Activated T-helper 17 cell treated with anti-CD3 and anti-CD28 coated beads, Interleukin-2, amount 50 U/mL, for 72 hours (primary cell): ENCODE measurements at places on chromosomes 3 and 15.
A peak's percentile ranks its signal among the peaks of the same experiment; 100 is the strongest.

- H3K4me1 ChIP-seq: peaks cover 9% of the 10 kb centered on the region
- no peak overlapping the region for H3K4me3 ChIP-seq
- peaks cover 7% of the 10 kb centered on the region for H3K36me3 ChIP-seq
- H3K27me3 ChIP-seq: no peaks in the 10 kb centered on the region
Measured at GRCh38 chr3:12479919-12480427, 4.3 kb upstream of the TSEN2 start.

GRCh38 chr3:62145086-62145757 is 228.1 kb downstream of the FEZF2 start:
- no peaks in the 10 kb centered on the region for H3K36me3 ChIP-seq
- H3K27me3 ChIP-seq: peaks cover 6% of the 10 kb centered on the region
- H3K4me1 ChIP-seq: no peaks in the 10 kb centered on the region

GRCh38 chr3:106185949-106186348 is 317.1 kb upstream of the CBLB start:
- H3K4me1 ChIP-seq: peaks cover 18% of the 10 kb centered on the region
- H3K27me3 ChIP-seq: no peaks in the 10 kb centered on the region
- no peaks in the 10 kb centered on the region for H3K36me3 ChIP-seq
- ATAC-seq: peak; percentile 66

DNA sequence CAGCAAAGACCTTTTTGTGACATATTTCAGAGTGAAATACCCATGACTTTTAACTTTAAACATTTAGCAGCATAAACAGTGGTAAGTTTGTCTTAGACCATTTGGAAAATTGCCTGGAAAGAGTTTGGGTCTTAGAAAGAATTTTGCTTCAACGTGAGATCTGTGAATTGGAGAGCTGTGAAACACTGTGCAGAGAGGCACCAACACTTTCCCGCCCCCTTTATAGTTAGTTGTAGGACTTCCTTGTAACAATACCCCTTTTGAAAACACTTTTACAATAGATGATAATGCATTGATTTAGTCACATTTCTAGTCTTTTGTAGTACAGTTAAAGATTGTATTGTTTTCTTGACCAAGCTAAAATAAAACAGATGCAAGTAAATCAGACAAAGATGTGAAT is 43.5 kb upstream of the MBNL1 start:
- H3K27me3 ChIP-seq: no peaks in the 10 kb centered on the region
- peaks cover 42% of the 10 kb centered on the region for H3K4me1 ChIP-seq
- ATAC-seq: no peak
- peak overlapping the region; percentile 41 for H3K4me3 ChIP-seq
- no peak overlapping the region for H3K27ac ChIP-seq

GRCh38 chr15:51629612-51630011 is 7.0 kb upstream of the DMXL2 start:
- H3K36me3 ChIP-seq: no peaks in the 10 kb centered on the region
- H3K4me3 ChIP-seq: no peak overlapping the region
- H3K27me3 ChIP-seq: peaks cover 21% of the 10 kb centered on the region
- ATAC-seq: no peak
- no peaks in the 10 kb centered on the region for H3K4me1 ChIP-seq
- H3K27ac ChIP-seq: no peak overlapping the region

- H3K27me3 ChIP-seq: peaks cover 67% of the 10 kb centered on the region
- H3K27ac ChIP-seq: no peak overlapping the region
- no peak overlapping the region for H3K4me3 ChIP-seq
- no peak for ATAC-seq
- no peaks in the 10 kb centered on the region for H3K36me3 ChIP-seq
- no peaks in the 10 kb centered on the region for H3K4me1 ChIP-seq
Measured at GRCh38 chr15:29815000-29815710, 7.1 kb downstream of the TJP1 start.

DNA sequence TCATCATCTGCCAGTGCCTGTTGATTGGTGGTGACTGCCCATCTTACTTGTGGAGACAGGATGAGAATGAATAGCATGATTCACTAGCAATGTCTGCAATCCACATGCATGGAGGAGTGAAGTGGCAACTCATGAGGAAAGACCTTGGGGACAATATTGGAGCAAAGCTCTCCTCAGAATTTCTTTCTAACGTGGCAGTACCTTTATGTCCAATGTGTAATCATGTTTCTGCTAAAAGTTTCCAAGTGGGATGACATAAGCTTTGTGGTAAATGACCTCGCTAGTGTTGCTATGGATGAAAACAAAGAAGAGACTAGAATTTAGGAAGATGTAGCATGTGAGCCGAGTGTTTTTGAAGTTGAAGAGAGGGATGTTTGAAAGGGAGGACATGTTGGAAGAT is 117.8 kb downstream of the CPNE4 start:
- H3K27me3 ChIP-seq: peaks cover 7% of the 10 kb centered on the region
- H3K27ac ChIP-seq: no peak overlapping the region
- ATAC-seq: no peak
- H3K4me1 ChIP-seq: no peaks in the 10 kb centered on the region

DNA sequence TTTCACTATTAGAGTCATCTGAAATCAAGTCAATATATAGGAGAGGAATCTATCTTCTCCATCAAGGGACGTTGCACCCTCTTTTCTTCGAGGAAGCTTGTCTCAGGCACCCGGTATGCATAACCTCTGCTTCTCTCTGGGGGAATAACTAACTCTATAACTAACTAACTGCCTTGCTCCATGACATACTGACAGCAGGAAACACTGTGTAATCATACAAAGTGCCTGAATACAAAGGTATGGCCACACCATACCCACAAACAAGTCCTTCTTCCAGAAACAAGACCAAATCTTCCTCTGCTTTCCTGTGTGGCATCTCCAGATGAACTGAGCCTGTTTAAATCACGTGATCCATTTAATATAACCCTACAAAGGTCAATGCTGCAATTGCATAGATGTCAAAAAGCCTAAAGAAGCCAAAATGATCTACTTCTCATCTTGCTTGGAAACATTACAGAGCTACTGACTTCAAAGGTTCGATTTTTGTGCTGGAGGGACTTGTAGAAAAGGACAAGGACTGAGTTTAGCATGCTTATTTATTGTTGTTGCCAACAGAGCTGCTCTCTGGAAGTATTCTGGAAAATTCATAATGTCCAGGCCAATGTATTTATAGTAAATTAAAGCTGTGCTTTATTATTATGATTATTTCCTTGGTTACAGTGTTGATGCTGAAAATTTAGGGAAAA is 380.5 kb downstream of the FOXP1 start:
- ATAC-seq: no peak
- H3K4me3 ChIP-seq: no peak overlapping the region
- H3K27me3 ChIP-seq: no peaks in the 10 kb centered on the region
- peaks cover 28% of the 10 kb centered on the region for H3K4me1 ChIP-seq

- H3K27me3 ChIP-seq: no peaks in the 10 kb centered on the region
- ATAC-seq: no peak
- H3K4me3 ChIP-seq: no peak overlapping the region
- peaks cover 6% of the 10 kb centered on the region for H3K4me1 ChIP-seq
- peaks cover 82% of the 10 kb centered on the region for H3K36me3 ChIP-seq
Measured at GRCh38 chr3:179227349-179227748, 23.6 kb downstream of the KCNMB3 start.
